GM12892 (cell line): ENCODE measurements at places on chromosomes 1 and 21.

DNA sequence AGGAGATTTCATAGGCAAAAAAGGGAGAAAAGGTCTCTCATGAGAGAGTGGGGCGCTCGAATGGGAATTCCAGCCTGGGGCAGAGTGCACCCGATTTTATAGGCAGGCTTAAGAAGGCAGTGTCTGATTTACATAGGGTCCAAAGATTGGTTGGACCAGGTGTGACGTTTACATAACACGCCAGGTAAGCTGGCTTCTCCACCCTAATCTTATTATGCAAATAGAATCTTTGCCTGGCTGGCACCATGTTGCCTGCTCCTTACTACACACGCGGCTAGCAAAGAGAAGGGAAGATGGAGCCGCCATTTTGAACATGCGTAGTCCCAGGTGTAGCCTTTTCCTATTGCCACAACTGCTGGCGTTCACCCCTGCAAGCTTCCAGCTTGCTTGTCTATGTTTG is 103.7 kb downstream of the SLC16A1 start:
- DNase-seq, result no peak

DNA sequence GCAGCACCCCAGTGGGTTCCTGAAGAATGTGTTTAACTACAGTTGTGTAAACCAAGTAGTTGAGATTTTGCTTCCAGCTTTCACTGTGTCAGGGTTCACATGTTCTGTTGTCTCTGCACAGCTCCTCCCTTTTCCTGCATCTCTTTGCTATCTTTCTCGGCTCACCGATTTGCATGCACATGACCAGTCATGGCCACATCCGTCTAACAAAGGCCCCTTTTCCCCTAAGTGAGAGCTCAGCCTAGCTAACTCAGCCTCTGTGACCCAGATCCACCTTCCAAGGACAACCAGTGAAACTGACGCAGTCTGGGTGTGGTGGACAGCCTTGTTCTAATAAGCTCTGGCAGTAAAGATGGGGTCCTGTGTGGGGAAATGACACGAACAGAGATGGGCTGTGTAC is 101.1 kb downstream of the ZP4 start:
- no peak for DNase-seq

DNA sequence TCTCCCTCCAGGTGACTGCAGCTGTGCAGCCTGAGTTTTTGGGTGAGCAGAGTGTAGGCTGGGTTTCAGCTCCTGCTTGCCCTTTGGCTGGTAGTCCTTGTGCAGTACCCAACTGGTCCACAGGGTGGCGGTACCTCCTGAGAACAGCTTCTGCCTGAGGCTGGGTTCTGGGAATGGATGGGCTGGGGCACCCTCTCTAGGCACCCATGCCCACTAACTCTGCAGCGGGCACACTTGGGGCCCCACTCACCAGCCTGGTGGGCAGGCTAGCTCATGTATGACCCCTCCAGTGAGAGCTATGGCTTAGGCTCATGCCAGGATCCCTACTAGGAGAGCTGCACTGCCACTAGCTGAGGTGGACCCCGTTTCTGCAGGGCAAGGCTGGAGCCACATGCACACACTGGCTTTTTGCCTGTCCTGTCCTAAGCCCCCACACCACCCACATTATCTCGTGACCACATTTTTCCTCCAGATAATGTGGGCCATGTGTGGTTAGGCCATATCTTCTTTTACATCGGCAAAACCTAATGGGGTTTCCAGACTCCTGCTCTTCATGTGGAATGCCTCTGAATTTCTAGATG is 15.5 kb upstream of the GSTM4 start:
- no peak for DNase-seq

- no peak for DNase-seq
These were observed 135.4 kb downstream of the PROX1 start for GRCh38 chr1:214123061-214123784.

DNA sequence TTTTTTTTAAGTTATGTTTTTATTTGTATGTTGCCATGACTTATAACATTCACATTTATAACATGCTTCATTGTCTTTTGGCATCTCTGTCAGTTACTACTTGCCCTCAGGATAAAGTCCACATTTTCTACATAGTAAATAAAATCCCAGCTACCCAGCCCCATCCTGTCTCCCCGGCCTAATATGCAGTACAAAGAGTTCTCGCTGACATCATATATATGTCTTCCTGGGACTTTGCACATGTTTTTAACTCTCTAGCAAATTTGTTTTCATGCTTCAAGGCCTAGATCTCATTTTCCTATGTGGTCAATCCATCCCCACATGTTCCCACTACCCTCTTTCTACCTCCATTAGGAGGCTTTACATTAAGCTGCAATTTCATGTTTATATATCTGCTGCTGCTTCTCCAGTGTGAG is 33.0 kb upstream of the IVNS1ABP start:
- DNase-seq, result no peak

DNA sequence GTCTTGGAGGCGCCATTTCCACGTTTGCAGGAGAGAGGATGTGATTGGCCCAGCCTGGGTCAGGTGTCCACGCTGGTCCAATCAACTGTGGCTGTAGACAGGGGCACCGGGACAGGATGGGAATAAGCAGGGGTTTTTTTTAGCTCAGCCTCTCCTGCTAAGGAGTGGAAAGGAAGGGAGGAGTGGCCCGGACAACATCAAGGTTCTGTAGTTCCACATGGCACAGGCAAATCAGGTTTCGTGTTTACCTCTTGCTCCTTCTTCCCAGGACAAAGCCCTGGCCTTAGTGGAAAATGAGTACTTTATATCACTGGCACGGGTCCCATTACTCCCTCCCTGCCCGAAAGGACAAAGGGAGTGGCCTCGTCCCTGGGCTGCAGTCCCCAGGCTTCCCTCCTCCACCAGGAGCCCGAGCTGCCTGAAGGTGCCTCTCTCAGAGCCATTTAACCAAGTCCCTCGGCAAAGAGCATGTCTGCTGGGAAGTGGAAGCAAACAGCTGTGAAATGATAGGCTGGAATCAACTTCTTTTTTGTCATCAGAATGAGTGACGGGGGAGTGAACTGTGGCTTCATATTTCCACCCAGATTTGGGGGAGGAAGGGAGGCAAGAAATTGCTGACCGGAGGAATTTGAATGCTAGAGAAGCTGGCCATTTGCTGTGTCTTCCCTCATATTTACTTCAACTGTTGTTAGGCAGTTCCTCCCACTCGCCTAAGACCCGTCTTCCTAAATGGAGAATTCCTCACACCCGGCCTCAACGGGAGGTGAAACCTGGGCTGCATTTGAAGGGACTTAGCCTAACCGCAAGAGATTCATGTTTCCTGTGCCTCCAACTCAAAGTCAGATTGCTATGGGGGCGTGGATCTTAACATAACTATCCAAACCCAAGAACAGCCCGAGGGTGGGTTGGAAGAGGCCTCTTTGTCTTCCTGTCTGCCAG is 84.9 kb upstream of the SLC44A3 start:
- no peak for DNase-seq

DNA sequence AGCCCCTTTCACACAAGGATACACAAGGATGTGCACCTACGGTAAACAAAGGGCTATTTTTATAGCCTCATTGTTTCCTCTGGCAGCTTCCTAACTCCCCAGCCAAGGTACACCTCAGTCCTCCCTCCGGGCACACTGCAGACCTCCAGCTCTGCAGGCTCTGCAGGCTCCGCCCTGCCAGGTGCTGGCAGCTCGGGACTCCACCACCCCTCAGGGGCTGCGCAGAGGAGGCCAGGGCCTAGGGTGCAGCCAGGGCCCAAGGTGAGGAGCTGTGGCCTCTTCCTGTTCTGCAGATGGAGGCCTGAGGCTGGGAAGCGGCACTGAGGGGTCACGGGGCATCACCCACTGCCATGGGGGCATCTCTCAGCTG is 19.8 kb upstream of the CLSTN1 start:
- no peak for DNase-seq

DNA sequence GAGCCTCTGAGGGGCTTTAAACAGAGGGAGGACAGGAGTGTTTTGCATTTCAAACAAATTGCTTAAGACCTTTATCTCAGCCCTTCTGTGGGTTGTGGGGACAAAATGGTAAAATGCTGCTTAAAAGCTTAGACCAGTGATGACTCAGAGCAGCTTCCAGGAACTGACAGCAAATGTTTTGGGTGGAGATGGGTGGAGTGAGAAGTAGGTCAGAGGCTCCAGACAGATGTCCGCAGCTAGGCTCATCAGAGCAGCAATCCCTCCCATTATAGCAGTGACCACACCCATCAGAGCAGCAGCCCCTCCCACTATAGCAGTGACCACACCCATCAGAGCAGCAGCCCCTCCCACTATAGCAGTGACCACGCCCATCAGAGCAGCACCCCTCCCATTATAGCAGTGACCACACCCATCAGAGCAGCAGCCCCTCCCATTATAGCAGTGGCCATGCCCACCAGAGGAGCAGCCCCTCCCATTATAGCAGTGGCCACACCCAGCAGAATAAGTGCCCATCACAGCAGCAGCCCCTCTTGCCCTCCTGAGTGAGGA is 532.2 kb downstream of the MATN1 start:
- no peak for DNase-seq

- no peak for DNase-seq
These were observed 58.0 kb downstream of the RBM11 start for GRCh38 chr21:14273736-14274538.

DNA sequence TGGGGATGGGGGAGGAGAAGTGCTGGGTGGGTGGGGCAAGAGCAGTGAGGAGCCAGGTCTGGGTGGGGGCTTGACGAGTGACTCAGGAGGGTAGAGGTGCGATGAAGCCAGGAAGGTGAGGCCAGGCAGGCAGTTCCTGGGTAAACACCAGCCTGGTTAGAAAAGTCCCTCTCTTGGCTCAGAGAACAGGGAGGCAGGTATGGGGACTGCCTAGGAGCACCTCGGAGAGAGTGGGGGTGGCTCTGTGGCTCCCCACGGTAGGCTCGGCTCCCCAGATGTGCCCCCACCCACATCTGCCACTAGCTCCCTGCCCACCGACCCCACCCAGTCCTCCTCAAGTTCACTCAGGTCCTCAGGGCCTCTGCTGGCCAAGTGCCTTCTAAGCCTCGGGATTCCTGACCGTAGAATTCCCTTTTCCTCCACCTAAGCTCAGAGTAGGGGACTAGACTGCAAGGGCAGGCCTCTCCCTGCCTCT is 1.2 kb downstream of the HSPG2 start:
- DNase-seq, result no peak

DNA sequence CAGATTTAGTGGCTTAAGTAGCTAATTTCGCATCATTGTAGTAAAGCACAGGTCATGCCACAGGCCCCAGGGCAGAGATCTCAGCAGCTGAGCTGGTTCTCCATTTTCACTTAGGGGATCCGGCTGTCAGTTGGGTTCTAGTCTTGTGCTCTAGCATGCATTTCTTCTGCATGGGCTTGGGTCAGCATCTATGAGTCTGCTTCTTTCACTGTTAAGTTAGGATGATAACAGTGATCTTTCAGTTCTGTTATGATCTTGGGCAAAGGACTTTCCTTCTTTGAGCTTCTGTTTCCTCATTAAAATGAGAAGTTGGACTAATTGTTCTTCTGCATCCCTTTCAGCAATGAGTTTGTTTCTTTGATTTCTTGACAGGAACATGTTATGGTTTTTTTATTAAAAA is 123.6 kb upstream of the DNAH14 start:
- no peak for DNase-seq

DNA sequence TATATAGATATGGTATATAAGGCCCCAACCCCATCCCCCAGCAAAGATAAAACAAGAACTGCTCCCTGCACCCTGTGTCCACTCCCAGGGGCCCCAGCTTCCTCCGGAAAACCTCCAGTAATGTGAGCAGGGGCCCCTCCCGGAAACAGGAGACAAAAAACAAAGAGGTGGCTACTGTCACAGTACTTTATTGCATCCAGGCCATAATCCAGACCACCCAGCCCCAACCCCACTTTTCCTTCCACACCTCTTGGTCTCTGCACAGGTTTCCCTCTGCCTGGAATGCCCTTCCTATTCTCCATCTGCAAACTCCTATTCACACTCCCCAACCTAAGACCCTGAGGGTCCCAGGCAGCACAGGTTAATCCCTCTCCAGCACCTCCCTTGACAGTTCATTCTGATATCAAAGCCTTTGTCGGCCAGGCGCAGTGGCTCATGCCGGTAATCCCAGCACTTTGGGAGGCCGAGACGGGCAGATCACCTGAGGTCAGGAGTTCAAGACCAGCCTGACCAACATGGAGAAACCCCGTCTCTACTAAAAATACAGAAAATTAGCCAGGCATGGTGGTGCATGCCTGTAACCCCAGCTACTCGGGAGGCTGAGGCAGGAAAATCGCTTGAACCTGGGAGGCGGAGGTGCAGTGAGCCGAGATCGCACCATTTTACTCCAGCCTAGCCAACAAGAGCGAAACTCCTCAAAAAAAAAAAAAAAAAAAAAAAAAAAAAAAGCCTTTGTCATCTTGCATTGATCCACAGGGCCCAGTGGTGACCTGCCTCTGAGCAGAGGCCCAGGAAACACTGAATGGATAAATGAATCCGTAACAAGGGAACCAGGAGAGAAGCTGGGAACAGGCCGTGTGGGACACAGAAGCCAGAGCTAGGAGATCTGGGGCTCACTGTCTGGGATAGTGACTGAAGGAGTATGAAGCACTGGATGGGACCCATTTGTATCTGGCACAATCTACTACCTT is 2.3 kb upstream of the AUNIP start:
- DNase-seq, result no peak

DNA sequence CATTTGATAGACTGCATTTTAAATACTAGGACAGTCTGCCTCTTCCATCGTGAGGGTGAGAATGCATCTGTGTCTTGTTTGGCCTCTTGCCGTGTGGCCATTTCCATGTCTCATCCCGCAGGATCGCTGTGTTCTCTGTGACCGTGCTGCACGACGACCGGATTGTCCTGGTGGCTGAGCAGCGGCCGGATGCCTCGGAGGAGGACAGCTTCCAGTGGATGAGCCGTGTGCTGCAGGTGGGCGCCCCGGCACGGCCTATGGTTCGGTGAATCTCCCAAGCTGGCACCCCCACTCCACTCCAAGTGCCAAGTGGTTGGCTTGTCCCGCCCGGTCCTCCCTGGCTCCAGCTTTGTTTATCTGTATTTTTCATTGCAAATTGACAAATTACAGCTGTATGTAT is 55.2 kb downstream of the S100B start:
- DNase-seq, result no peak

GRCh38 chr1:193417945-193418744 is 231.7 kb upstream of the B3GALT2 start:
- DNase-seq, result no peak

DNA sequence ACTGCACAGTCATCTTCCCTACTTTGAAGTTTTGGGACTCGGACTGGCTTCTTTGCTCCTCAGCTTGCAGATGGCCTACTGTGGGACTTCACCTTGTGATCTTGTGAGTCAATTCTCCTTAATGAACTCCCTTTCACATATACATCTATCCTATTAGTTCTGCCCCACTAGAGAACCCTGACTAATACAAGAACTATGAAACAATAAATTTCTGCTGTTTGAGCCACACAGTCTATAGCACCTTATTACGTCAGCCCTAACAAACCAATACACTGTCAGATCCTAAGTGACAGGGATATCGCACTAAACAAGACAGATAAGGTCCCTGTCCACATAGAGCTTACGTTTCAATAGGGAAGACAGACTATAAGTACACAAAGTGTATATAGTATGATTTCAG is 120.1 kb downstream of the PLPP3 start:
- no peak for DNase-seq
